ENCODE measurements at places on chromosomes 2 and 18. TPM values are rescaled to one million over a fixed set of nuclear protein-coding genes. Genes with fewer than 3 reads are reported as not detected.

DNA sequence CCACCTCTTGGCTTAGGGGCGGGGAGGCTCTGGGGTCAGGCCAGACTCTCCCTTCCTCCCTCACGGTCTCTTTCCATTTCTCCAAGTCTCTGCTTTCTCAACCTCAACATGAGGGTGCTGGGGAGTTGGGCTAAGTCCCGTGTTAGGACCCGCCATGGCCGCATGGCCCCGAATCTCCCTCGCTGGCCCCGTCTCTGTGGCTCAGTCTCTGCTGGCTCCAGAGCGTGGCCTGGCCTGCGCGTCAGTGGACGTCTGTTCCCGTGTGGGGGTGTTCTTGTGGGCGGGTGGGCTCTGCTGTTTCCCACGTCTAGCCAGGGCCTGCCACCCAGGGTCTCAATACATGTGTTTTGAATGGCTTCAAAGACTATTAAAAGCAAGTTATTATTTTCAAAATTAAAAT, 12.4 kb downstream of the ALLC start:
- no peak for DNase-seq

Gene CNDP1
- polyA plus RNA-seq, result not detected

GRCh38 chr2:182101263-182101662, 115.6 kb downstream of the PPP1R1C start:
- no peak for DNase-seq

Gene IL36B
- polyA plus RNA-seq, result not detected

Gene DNAJC5G
- not detected for polyA plus RNA-seq

GRCh38 chr2:239773228-239774141, 251.7 kb downstream of the NDUFA10 start:
- no peak for DNase-seq

DNA sequence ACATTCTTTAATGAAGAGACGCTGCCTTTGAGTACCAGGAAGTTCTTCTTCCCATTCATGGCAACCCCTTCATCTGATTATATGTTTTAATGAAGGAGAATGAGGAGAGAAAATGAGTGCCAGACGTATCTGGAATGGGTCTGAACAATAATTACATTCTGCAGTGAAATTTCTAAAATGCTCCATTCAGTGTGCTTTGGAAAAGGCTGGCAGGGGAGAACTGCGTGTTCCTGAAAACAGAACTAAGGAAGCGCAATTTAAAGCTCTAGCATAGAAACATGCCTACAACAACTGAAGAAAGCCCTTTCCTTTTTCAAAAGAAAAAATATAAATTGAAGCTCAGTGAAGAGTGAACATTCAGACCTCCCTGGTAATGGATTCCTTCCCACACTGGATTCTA, 58.8 kb downstream of the BOD1L2 start:
- no peak for DNase-seq

Gene DSC2
- polyA plus RNA-seq, result not detected

DNA sequence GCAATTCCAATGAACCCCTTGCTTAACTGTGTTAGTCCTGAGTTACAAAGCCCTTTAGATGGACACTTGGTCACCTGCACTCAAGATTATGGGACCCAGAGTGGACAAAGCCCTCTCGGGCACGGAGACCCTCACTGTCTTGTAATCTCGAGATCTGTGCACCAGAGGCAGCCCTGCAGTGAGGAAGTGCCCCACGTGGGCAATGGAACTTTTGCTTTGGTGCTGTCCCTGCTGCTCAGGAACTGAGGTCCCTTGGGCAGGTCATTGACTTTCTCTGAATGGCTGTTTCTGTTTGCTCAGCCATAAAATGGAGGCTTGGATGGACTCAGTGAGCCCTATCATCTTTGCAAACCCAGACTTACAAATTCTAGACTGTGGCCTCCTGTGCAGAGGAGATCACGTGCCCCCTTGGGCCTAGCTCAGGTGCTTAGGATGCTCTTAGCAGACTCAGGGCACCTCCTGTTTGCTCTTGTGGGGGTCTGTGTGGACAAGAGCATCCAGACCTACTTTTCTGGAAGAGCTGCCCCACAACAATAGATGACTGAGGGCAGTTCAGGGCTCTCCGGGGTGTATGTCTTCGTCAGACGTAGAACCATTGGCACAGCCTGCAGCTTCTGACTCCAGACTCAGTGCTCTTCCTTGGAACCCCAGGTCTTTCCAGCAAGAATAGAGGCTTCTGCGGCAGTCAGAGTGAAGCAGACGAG, 94.5 kb upstream of the HS6ST1 start:
- DNase-seq, result no peak

- DNase-seq, result no peak
These were observed 511.1 kb upstream of the ID2 start for GRCh38 chr2:8170552-8171327.

Gene SPATA3
- polyA plus RNA-seq, result not detected

- DNase-seq, result no peak
These were observed 21.6 kb downstream of the TIA1 start for GRCh38 chr2:70226781-70227180.

DNA sequence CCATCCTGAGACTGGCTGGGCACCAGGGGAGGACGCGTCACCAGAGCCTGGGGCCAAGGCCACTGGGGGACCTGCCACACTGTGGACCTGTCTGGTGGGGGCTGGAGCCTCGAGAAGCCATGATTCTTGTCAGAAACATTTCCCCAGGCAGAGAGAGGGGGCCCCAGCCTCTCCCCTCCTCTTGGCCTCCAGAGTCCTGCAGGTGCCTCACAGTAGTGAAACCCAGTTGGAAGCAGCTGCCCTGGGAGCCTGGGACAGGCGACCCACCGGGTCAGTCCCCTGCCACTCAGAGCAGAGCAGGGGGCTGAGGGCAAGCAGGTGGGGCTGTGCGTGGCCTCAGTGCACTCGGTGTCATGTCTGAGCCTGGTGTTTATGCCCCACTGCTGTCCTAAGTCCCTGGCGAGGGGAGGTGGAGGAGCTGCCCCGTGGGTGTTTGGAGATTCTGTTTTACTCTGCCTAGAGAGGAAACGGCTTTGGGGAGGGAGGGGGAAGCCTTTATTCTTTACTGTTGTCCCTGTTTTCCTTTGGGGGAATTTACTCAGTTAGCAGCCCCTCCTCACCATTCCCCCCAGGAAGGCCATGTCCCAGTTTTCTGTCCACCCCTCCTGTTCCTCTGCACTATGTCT, 7.7 kb downstream of the OXER1 start:
- DNase-seq, result no peak

DNA sequence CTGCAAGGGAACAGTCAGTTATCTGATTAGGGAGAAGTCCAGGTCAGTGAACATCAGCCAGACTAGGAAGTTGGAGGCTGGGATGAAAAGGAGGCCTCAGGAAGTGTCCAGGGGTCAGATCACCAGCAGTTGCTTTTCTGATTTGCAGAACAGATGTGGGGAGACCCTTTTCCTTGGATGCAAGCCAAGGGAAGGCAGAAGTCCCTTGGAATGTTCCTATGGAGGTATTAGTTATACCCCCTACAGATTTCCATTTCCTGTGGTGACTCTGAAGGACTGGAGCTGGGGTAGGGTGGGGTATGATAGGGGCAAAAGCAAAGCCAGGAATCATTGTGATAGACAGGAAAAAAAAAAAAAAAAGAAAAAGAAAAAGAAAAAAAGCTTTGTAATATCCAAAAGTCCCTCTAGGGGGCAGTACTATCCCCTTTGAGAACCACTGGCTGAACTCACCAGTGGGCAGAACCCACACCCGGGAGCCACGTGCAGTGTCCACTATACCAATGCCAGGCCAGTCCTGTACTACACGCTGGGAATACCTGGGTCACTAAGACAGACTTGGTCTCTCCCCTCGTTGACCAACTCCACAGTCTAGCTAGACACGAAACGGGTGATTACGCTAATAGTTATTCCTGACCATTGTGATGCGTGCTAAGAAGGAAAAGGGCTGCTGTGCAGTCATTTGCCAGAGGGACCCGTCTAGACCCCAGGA, 7.4 kb downstream of the DYSF start:
- no peak for DNase-seq

Gene FAM210A
- polyA plus RNA-seq, result 9.8 TPM

Gene PAIP2B
- polyA plus RNA-seq, result 0.15 TPM

- no peak for DNase-seq
These were observed 14.9 kb downstream of the NLRC4 start for GRCh38 chr2:32249731-32250236.

DNA sequence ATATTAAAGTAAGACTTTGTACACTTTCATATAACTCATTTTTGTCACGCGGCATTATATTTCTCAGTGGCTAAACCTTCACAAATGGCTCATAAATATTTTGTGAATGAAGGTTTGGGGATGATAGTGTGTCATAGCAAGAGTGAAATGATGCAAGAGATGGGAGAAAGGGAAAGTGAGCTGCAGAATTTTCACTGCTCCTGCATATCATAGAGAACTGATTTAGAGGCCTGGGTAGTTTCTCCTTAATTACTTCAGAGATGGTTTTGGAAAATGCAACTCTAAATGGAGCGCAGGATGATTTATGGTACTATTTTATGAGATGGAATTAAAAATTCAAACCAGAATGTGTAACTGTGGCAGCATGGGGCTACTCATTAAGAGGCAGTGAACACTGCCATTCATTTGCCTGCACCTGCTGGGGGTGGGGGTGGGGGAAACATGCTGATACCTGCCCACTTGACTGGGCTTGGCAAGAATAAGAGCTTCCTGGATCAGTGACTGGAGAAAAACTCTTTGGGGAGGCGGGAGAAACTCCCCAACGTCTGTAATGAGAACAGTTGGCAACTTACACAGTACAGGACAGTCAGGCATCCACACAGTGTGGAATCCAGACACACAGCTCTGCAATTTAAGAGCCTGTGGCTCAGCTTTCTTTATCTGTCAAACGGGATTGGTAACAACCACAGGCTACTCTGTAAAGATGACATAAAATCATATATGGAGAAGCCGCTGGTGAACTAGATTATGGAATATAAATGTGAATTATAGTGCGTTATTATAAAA, 941.9 kb downstream of the SLC4A3 start:
- no peak for DNase-seq

DNA sequence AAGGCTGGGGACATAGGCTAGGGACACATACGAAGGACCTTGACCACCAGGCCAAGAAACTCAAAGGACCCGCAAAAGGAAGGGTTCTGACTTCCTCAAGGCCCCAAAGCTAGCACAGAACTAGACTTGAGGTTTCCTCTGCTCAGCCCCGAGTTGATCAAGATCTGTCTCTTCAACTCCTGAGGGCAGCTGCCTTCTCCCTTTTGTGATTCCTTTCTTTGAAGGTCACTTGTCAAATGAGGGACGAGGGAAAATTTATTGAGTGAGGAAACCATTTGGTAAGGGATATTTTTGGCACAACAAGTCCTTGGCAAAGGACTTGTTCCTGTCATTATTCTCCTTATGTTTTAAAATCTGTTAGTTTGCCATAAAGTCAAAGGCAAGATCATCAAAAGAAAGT, 12.3 kb upstream of the ROCK2 start:
- no peak for DNase-seq

Gene RBM44
- polyA plus RNA-seq, result 0.14 TPM

Gene EGR4
- polyA plus RNA-seq, result not detected

GRCh38 chr18:54269893-54270844, 852 bp downstream of the POLI start:
- peak; percentile 18 for DNase-seq

All from IMR-90 (cell line).